ENCODE measurements at places on chromosomes 3 and 15.

- DNase-seq, result peak; percentile 69
Measured at GRCh38 chr3:23807424-23808015, 1.8 kb downstream of the UBE2E1 start.

- no peak for DNase-seq
Measured at GRCh38 chr3:19543212-19543841, 390.7 kb downstream of the EFHB start.

DNA sequence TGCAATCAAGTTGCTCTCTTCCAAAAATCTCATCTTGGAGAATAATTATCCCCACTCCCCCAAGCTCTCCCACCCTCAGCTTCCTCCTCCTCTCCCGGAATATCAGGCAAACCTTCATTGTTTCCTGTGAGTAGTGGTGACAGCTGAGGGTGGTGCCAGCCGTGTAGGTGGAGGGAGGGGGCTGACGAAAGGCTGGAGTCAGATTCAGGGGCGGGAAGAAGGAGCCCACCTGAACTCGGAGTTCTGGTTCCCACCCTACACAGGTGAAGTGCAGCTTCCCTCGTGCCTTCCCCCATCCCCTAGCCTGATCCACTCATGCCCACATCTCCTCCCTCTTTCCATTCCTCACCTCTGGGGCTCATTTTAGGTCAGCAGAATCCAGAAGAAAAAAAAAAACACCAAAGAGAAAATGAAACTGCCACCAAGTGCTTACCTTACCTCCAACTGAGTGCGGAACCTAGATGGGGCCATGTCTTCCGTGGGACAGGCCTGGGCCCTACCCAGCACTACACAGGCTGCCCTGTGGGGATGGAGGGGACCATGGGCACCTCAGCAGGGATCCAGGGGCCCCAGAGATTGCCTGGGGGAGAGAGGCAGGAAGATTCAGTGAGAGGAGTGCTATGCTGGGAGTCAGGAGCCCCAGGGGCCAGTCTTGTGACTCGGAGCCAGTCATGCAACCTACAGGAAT, 81.3 kb downstream of the ADCY5 start:
- no peak for DNase-seq

GRCh38 chr15:52730173-52730572, 51.0 kb upstream of the ATOSA start:
- DNase-seq, result peak; percentile 64

- peak; percentile 91 for DNase-seq
Measured at GRCh38 chr3:47324278-47324865, 41.6 kb downstream of the KLHL18 start.
